Kidney (tissue), 22 donors: ENCODE measurements at places on chromosomes 7 and 10. TPM values are rescaled to one million over a fixed set of nuclear protein-coding genes. Genes with fewer than 3 reads are reported as not detected.

DNA sequence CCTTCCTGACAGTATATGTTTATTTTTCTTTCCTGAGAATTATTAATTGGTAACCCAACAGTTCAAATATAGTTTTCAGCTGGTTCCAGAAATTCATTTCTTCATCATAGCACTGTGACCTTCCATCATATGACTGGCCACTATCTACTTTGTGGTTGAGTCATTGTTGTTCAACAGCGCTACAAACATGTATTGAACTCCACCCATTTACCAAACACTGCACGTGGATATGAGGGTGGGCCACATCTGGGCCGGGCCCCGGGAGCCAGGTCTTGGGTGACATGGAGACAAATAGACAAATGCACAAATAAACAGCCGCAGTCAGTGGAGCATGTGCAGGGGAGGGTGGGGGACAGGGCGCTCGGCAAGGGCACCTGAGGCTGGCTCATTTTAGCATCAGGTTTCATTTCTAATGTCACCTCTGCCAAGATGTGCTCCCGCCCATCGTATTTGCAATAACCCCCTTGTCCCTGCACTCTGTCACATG lies 24.0 kb upstream of the EEPD1 start:
- DNase-seq: peak; percentile 84

GRCh38 chr10:33952692-33953360 lies 618.4 kb upstream of the NRP1 start:
- no peak for DNase-seq

DNA sequence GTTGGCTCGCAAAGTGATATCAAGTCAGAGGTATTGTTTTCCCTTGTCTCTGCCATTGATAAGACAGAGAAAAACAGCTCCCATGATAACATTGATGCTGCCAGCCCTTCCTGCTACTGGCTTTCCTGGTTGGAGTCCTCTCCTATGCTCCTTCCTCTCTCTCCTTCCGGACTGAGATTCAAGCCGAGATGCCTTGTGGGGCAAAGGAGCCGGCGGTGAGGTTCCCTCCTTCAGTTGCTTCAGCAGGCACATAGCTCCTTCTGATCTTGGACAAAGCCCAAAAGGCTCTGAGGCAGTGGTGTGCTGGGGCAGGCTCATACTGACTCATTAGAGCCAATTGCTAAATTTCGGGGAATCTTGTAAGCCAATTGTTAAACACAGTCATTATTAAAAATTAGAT lies 8.8 kb upstream of the ZCCHC24 start:
- DNase-seq: no peak

- DNase-seq: no peak
These were observed 131.1 kb upstream of the PTPRZ1 start for GRCh38 chr7:121741896-121742295.

- DNase-seq: no peak
These were observed 67.4 kb downstream of the ZNF92 start for GRCh38 chr7:65441010-65441409.

Gene HOXA3
- 6.3 TPM for polyA plus RNA-seq

DNA sequence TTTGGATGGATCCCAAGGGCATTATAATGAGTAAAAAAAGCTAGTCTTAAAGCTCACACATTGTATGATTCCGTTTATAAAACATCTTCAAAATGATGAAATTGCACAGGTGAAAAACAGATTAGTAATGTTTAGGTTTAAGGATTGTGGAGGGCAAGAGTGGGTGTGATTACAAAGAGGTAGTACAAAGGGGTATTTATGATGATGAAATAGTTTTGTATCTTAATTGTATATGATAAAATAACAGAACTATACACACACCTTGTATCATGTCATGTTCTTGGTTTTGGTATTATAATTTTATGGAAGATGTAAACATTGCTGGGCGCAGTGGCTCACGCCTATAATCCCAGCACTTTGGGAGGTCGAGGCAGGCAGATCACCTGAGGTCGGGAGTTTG lies 2.8 kb upstream of the SSC4D start:
- no peak for DNase-seq
